Activated T-cell treated with anti-CD3 and anti-CD28 coated beads for 24 hours (primary cell): ENCODE measurements at places on chromosomes 7 and 10.

GRCh38 chr10:102408131-102408727 is 10.4 kb downstream of the PSD start:
- DNase-seq: no peak

- DNase-seq: no peak
Measured at GRCh38 chr10:117458571-117458970, 83.3 kb upstream of the PDZD8 start.

DNA sequence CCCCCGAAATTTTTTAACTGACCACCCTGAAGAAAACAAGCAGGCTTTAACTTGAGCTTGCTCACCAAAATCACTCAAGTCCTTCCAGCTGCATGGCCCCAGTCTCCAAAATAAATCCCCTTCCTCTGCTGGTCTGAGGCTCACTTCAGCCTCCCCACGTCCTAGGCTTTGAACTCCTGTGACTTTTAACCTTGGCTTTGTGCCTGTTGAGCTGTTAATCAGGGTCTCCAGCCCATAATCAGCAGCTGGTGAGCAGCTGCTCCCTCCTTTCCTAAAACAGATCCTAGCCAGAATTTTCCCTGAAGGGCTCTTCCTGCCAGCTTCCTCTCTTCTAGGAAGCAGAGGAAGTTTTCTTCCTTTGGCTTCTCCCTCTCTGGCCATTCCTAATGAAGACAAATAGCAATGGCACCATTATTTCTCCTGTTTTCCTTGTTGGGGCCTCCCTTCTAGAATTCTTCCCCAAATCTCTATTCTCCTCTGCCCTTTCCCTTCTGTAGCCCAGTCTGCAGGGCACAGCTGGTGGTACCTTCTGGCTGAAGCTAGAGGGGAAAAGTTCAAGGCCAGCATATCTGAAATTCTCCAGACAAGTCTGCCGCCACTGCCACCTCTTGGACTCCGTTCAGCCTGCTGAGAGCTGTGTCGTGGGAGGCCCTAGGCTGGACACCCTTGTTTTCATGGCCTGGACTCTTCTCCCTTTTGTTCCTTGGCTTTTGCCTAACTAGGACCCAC is 152.1 kb downstream of the NOC3L start:
- no peak for DNase-seq

- no peak for DNase-seq
Measured at GRCh38 chr7:20064974-20065862, 152.0 kb downstream of the MACC1 start.

DNA sequence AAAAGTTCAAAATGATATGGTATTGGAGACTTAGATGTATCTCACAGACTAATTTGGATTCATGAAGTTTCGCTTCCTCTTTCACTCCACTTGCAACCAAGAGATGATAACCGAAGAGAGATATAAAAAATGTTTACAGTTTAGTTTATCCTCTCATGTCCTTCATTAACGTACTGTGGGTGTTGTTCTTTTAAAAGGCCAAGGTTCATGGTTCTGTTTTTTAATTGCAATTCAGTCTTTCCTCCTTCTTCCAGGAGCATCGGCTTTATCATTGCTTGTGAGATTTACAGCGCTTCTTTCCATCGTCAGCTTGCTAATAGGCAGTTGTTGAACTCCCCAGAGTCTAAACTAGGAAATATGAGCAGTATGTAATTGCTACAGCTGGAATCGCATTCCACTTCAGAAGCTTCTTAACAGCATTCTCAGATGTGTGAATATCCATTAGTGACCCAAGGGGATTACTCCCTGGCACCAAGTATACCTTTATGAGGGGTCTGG is 75.9 kb upstream of the HGF start:
- no peak for DNase-seq

DNA sequence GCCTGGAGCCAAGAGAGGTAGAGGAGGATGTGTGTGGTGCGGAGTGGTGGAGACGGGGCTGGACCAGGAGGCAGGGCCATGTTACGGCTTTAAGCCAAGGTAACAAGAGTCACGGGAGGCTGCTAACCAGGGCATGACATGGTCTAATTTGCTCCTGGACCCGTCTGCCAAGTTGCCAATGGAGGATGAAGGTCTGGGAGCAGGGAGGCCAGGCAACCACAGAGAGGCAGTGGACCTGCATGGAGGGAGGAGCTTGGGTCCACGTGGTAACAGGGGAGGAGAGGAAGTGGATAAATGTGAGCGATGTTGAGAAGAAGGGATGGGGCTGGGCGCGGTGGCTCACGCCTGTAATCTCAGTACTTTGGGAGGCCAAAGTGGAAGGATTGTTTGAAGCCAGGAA is 31.0 kb downstream of the SRRM3 start:
- no peak for DNase-seq
